ENCODE measurements at places on chromosomes 3 and 15. TPM values are rescaled to one million over a fixed set of nuclear protein-coding genes. Genes with fewer than 3 reads are reported as not detected.

The CLSTN2 gene
- total RNA-seq, result 6.8 TPM

The GOLGA8Q gene
- 1.5 TPM for total RNA-seq

The PLS1 gene
- total RNA-seq, result 0.55 TPM

The IGF2BP2 gene
- total RNA-seq, result 14.7 TPM

The WDR49 gene
- total RNA-seq, result 1.8 TPM

The RTP1 gene
- total RNA-seq, result not detected

The KBTBD8 gene
- 0.55 TPM for total RNA-seq

The SLC35G2 gene
- 6.3 TPM for total RNA-seq

The SCAMP5 gene
- 1.9 TPM for total RNA-seq

DNA sequence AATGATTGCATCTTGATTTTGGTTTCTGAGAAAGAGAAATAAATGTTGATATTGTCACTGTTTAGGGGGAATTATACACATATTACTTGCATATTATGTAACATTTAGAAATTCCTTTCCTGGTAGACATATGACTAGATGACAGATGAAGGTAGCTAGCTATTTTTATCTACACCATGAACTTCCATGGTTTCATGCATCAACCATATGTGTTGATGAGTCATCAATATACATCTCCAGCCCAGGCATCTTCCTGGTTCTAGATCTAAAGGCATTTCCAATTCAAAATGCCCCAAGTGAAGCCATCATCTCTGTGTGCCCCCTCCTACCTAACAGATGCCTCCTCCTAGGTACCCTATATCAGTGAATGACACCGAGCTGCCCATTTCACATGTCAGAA is 9.5 kb upstream of the ADAMTSL3 start:
- H3K36me3 ChIP-seq, result no peaks in the 10 kb centered on the region
- no peak overlapping the region for H3K27ac ChIP-seq
- H3K4me1 ChIP-seq, result no peaks in the 10 kb centered on the region
- no peak for DNase-seq

GRCh38 chr3:9397332-9397905 is at the start of gene SETD5:
Gene SETD5, plus strand, starts transcription at chr3:9397615. Its CDS starts 31,324 bp downstream, at chr3:9428939.
- peak within 1 kb of the TSS; percentile 98 for H3K27ac ChIP-seq
- H3K36me3 ChIP-seq, result no peaks in the 10 kb centered on the region
- peak; percentile 99 for DNase-seq
- H3K4me3 ChIP-seq, result peak within 1 kb of the TSS; percentile 97
- H3K4me1 ChIP-seq, result no peaks in the 10 kb centered on the region

DNA sequence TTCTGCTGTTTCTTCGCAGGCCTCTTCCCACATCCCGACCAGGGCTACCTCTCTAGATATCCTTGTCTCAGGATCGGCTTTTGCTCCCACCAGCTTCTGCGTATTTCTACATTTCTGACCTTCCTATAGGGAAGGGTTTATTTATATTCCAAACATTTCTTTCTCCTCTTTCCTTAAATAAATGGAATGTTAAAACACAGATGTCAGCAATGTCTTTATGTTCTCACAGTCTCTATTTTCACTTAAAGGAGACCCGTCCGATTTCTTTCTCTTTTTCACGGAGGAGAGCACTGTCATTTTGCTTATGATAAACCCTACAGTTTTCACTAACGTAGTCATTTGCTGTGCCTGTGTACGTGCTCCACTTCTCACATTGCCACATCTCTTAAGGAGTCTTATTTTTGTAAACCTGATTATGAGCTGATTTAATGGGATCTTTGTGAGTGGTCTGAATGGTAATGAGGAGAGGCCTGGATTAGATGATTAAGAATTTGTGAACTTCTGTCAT is 630 bp downstream of the KIF15 start:
- no peak for DNase-seq
- H3K4me1 ChIP-seq, result no peaks in the 10 kb centered on the region
- peak overlapping the region; percentile 68 for H3K4me3 ChIP-seq
- no peaks in the 10 kb centered on the region for H3K27me3 ChIP-seq

DNA sequence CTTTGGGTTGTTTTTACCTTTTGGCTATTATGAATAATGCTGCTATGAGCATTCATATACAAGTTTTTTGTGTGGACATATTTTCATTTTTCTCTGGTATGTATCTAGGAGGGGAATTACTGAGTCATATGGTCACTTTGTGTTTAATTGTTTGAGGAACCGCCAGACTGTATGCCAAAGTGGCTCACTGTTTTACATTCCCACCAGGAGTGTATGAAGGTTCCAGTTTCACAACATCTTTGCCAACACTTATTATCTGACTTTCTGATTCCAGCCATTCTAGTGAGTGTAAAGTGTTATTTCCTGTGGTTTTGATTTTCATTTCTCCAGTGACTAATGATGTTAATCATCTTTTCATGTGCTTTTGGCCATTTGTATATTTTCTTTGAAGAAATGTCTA is 51.8 kb downstream of the CMTM7 start:
- H3K27ac ChIP-seq, result no peak overlapping the region
- H3K27me3 ChIP-seq, result no peaks in the 10 kb centered on the region
- H3K4me3 ChIP-seq, result no peak overlapping the region
- H3K36me3 ChIP-seq, result no peaks in the 10 kb centered on the region
- DNase-seq, result no peak
- H3K4me1 ChIP-seq, result no peaks in the 10 kb centered on the region

- peaks cover 5% of the 10 kb centered on the region for H3K4me1 ChIP-seq
- no peak for DNase-seq
- H3K27me3 ChIP-seq, result no peaks in the 10 kb centered on the region
- no peak overlapping the region for H3K4me3 ChIP-seq
These were observed 341.3 kb upstream of the ADAMTS9 start for GRCh38 chr3:65029130-65029529.

- H3K36me3 ChIP-seq, result no peaks in the 10 kb centered on the region
- DNase-seq, result no peak
- H3K27ac ChIP-seq, result no peak overlapping the region
- no peaks in the 10 kb centered on the region for H3K27me3 ChIP-seq
- no peaks in the 10 kb centered on the region for H3K4me1 ChIP-seq
These were observed 294.0 kb downstream of the UBE2E2 start for GRCh38 chr3:23497156-23497555.

DNA sequence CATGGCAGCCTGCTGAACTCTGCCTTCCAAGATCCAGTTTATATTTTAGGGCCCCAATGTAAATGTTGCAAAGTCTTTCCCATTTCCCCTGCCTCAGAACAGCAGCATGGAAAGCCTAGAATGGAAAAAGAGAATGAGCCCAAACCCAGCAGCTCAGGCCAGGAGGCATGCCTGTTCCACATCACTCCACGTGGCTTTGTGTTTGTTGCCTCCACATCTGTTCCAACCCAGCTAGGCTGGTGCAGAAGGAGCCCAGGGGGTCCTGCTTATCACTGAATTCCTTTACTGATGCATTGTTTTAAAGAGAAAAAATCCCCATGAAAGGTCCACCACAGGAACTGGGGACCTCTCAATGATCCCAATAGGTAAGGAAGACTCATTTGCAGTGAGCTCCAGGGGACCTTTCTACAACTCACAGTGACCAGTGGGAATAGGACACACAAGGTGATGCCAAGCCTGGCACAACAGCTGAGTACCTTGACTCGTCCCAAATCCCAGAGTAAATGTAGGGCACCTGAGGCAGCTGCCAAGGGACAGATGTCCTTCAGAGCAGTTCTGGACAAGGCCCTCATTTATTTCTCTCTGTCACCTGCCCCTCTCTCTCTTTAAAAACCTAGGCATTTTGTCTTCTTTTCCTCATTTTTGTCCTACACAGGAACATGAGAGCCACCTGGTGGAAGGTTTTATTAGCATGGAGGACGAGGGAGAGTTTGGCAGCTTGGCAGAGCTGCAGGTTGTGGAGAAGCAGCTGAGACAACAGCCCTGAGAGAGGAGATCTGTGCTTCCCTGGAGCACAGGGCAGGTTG is 41.7 kb upstream of the ADAMTS17 start:
- DNase-seq, result no peak
- no peak overlapping the region for H3K4me3 ChIP-seq
- H3K27ac ChIP-seq, result no peak overlapping the region

DNA sequence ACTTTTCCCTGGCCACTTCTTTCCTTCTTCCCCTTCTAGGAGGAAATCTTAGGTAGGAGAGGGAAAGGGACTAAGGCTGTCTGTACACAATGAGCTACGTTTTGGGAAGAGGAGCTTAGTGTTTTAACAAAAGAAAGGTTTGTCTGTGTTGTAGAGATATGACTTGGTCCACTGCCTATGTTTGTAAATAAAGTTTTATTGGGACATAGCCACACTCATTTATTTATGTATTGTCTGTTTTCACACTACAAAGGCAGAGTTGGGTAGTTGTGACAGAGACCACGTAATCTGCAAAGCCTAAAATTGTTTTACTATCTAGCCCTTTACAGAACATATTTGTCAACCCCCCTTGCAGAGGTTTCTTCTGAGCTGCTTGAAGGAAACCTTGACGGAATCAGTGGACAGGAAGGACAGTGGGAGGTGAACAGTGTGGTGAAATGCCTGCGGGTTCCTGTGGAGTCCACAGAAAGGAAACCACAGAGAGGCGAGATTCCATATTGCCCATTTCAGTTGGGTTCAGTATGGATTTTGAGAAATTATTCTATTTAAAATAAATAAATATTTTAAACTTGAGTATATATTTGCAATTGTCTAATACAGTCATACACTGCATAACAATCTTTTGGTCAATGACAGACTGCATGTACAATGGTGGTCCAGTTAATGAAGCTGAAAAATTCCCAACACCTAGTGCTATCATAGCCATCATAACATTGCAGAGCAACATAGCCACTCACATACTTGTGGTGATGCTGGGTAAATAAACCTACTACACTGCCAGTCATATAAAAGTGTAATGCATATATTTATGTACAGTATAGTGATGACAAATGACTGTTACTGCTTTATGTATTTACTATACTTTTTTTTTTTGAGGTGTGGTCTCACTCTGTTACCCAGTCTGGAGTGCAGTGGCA is 157.9 kb upstream of the NUDT16 start:
- no peaks in the 10 kb centered on the region for H3K36me3 ChIP-seq
- no peaks in the 10 kb centered on the region for H3K27me3 ChIP-seq
- no peak overlapping the region for H3K27ac ChIP-seq
- no peak overlapping the region for H3K4me3 ChIP-seq
- H3K4me1 ChIP-seq, result no peaks in the 10 kb centered on the region

GRCh38 chr3:9099702-9100512 is 136.6 kb upstream of the RAD18 start:
- DNase-seq, result no peak
- no peak overlapping the region for H3K27ac ChIP-seq
- no peaks in the 10 kb centered on the region for H3K4me1 ChIP-seq
- H3K4me3 ChIP-seq, result no peak overlapping the region
- H3K27me3 ChIP-seq, result no peaks in the 10 kb centered on the region

DNA sequence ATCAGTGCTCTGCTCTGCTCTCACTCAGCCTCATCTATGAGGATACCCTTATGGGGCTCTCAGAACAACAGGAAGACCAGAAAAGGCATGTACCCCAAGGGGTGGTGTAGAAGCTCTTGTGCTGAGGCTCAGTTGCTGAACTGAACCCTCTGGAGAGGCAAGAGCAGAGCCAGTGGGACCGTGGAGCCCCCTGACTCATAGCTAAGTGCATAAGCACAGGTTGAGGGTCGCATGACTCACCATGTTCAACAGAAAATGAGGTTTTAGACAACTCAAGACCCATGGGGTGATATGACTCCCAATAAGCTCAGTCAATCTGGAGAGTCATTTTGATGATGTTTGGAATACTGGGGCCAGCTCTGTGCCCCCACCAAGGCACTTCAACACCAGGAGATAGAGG is 37.3 kb downstream of the CRYGS start:
- no peak for DNase-seq
- no peaks in the 10 kb centered on the region for H3K36me3 ChIP-seq
- H3K27ac ChIP-seq, result no peak overlapping the region
- no peaks in the 10 kb centered on the region for H3K27me3 ChIP-seq

DNA sequence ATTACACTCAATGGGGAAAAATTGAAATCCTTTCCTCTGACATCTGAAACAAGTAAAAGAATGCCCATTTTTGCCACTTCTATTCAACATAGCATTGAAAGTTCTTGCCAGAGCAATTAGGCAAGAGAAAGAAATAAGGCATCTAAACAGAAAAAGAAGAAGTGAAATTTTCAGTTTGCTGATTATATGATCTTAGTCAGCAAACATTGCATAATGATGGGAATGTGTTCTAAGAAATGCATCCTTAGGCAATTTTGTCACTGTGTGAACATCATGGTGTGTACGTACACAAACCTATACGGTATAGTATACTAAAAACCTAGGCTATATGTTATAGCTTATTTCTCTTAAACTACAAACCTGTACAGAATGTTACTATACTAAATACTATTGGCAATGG is 278.0 kb downstream of the CGGBP1 start:
- no peaks in the 10 kb centered on the region for H3K4me1 ChIP-seq
- H3K4me3 ChIP-seq, result no peak overlapping the region
- H3K27ac ChIP-seq, result no peak overlapping the region
- H3K27me3 ChIP-seq, result no peaks in the 10 kb centered on the region

- H3K4me1 ChIP-seq, result no peaks in the 10 kb centered on the region
- no peak for DNase-seq
- no peak overlapping the region for H3K4me3 ChIP-seq
- no peaks in the 10 kb centered on the region for H3K27me3 ChIP-seq
- H3K27ac ChIP-seq, result no peak overlapping the region
These were observed 352.8 kb downstream of the LRTM1 start for GRCh38 chr3:54574906-54575617.

- H3K4me1 ChIP-seq, result no peaks in the 10 kb centered on the region
- no peak overlapping the region for H3K27ac ChIP-seq
- no peaks in the 10 kb centered on the region for H3K27me3 ChIP-seq
- no peak for DNase-seq
These were observed 34.3 kb downstream of the INTS14 start for GRCh38 chr15:65576664-65577063.

- DNase-seq, result no peak
- H3K27me3 ChIP-seq, result no peaks in the 10 kb centered on the region
- H3K4me1 ChIP-seq, result peaks cover 40% of the 10 kb centered on the region
These were observed 158.9 kb downstream of the IGF1R start for GRCh38 chr15:98807262-98807661.

DNA sequence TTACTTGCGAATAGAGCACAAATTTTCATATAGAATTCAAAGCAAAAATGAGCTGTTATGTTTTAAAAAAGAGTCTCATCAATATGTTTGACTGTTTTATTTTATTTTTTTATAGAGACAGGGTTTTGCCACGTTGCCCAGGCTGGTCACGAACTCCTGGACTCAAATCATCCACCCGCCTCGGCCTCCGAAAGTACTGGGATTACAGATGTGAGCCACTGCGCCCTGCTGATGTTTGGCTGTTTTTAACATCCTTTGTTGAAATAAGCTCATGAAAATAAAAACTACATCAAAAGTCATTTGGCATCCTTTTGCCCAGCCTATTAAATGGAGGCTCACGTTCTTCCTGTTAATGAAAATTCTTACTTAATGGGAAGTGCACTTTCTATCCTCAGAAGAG is 154.7 kb downstream of the ATP10A start:
- H3K27me3 ChIP-seq, result no peaks in the 10 kb centered on the region
- H3K36me3 ChIP-seq, result no peaks in the 10 kb centered on the region
- H3K4me1 ChIP-seq, result no peaks in the 10 kb centered on the region
- no peak overlapping the region for H3K4me3 ChIP-seq
- H3K27ac ChIP-seq, result no peak overlapping the region

GRCh38 chr3:65864357-65864904 is 174.3 kb downstream of the MAGI1 start:
- no peak overlapping the region for H3K27ac ChIP-seq
- no peak for DNase-seq
- no peaks in the 10 kb centered on the region for H3K4me1 ChIP-seq
- H3K36me3 ChIP-seq, result no peaks in the 10 kb centered on the region

All from sigmoid colon (tissue), 7 donors.